Chondrocyte (in vitro differentiated cells): ENCODE measurements at places on chromosomes 1 and 21. TPM values are rescaled to one million over a fixed set of nuclear protein-coding genes. Genes with fewer than 3 reads are reported as not detected.

DNA sequence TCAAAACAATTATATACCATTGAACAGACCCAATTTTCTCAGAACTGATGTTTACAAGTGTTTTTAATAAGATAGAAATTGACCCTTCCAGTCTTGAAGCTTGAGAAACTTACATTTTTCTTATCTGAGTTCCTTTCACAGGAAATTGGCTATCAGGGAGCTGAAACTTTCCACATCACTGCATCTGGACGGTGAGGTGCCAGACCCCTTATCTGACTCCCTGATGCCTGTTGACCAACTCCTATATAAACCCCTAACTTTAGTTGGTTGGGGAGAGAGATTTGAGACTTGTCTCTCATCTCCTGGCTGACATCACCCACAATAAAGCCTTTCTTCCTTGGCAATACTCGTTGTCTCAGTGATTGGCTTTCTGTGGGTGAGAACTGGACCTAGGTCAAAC is 31.4 kb downstream of the LACTBL1 start:
- DNase-seq: no peak
- peaks cover 11% of the 10 kb centered on the region for H3K27me3 ChIP-seq
- no peak overlapping the region for H3K27ac ChIP-seq
- peaks cover 6% of the 10 kb centered on the region for H3K36me3 ChIP-seq
- no peak overlapping the region for H3K4me3 ChIP-seq

Gene HDGF
- 136 to 143 TPM (median 140 TPM) in 3 replicates for total RNA-seq

GRCh38 chr21:35504277-35504676 is 455.2 kb upstream of the RUNX1 start:
- H3K27me3 ChIP-seq: no peaks in the 10 kb centered on the region
- peak overlapping the region; percentile 76 for H3K27ac ChIP-seq
- no peak overlapping the region for H3K4me3 ChIP-seq
- no peak for DNase-seq
- no peaks in the 10 kb centered on the region for H3K36me3 ChIP-seq

Gene PRDM16
- 10.4 to 19.0 TPM (median 18.3 TPM) in 3 replicates for total RNA-seq

DNA sequence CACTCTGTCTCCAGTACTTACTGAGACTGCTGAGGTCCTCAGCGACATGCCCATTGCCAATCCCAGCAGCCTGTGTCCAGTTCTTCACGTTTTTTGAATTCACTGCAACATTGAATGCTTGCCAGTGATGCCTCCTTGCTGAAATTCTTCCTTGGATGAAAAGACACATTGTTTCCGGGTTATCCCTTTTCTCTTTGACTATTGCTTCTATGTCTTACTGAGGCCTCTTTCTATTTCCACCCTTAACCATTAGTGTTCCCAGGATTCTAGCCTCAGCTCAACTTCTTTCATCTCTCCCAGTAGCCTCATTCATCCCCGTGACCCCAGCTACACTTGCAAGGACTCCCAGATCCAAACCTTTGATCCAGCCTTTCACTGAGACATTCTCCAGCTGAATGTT is 46.5 kb upstream of the KIF26B start:
- DNase-seq: no peak
- H3K27me3 ChIP-seq: no peaks in the 10 kb centered on the region
- peaks cover 4% of the 10 kb centered on the region for H3K36me3 ChIP-seq
- no peaks in the 10 kb centered on the region for H3K4me1 ChIP-seq
- H3K4me3 ChIP-seq: no peak overlapping the region
- no peak overlapping the region for H3K27ac ChIP-seq

Gene RNPEP
- total RNA-seq: 42.1 to 50.6 TPM (median 42.1 TPM) in 3 replicates

DNA sequence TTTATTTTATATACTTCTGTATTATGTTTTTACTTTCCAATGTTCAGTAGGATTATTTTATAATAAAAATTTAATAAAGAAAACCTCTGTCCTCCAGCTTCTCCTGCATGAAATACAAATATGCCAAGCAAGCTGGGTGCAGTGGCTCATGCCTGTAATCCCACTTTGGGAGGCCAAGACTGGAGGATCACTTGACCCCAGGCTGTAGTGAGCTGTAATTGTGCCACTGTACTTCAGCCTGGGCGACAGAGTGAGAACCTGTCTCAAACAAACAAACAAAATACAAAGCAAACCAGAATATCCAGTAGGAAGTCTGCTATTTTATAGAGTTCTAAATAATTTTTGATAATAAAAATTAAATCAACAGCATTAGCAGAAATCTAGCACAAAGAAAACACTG is 168.8 kb downstream of the EIF4G3 start:
- no peak for DNase-seq
- H3K27me3 ChIP-seq: no peaks in the 10 kb centered on the region
- H3K36me3 ChIP-seq: no peaks in the 10 kb centered on the region
- no peak overlapping the region for H3K4me3 ChIP-seq

Gene OR4F29
- total RNA-seq: not detected in 3 replicates

DNA sequence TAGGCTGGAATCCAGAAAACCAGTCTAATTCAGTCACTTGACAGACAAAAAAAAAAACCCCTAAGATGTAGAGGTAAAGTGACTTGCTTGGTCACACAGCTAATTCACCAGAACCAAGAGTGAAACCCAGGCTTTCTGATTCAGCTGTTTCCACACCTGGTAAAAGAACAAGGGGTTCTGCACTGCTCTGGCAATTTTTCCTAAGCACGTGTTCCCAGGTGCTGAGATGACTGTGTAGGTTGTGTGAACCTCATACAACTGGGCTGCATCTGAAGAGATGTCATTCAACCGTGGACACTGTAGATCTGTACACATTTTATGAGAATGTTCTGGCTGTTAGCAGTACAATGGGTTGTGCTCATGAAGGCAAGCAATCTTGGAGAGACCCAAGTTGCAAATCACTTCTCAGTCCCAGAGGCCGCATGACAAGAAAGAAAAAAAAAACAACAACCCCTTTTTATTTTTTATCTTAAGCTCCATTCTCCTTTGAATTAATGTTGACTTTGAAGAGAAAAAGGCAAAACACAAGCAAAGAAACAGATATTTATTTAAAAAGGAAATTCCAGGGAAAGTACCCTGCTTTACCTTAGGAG is 95.4 kb downstream of the INTS7 start:
- H3K27ac ChIP-seq: no peak overlapping the region
- no peak for DNase-seq
- no peaks in the 10 kb centered on the region for H3K27me3 ChIP-seq
- no peak overlapping the region for H3K4me3 ChIP-seq
- peaks cover 11% of the 10 kb centered on the region for H3K36me3 ChIP-seq

DNA sequence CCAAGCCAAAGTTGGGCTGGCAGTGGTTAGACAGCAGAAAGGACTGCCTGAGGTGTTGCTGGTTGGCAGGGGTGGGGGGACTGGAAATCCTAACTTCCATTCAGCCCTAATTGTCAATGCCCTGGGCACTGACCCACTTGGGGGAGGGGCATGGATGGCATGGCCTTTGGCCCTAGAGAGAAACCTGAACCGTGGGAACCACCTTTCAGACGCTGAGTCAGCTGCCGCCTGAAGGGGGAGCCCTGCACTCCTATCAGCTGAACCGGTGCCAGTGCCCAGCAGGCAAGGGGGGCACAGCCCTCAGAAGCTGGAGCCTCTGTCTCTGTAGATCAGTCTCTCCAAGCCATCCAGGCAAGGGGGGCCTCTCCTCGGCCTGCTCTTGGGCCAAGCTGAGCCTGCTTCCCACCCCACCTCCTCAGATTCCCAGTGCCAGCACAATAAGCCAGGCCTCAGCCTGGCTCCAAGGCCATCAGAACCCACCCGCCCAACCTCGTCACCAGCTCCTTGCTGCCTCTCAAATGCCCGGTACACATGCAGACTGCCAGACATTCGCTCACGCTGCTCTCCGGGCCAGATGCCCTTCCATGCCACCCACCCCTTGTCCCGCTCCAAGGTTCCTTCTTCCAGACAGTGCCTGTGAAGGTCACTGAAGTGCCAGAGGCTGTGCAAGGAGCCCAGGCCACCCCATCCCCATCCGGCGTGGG is 11.6 kb downstream of the TINAGL1 start:
- DNase-seq: no peak
- peaks cover 5% of the 10 kb centered on the region for H3K36me3 ChIP-seq
- no peaks in the 10 kb centered on the region for H3K27me3 ChIP-seq
- H3K27ac ChIP-seq: peak overlapping the region; percentile 89
- peaks cover 42% of the 10 kb centered on the region for H3K4me1 ChIP-seq

DNA sequence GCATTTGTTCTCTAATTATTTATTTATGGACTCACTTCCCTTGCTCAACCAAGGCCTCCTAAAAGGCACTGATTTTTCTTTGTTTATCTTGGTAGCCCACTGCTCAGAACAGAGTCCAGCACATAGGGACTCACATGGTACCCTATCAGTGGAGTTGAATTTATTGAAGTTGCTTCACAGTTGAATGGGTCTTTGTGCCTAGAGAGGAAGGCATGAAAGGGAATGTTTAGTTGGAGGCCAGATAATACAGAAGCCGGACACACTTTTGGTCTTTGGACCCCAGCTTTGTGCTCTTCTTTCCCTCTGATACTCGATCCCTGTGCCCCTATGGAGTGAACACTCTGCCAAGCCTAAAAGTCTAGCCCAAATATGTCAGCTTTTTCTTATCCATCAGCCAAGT is 429.0 kb downstream of the PRDM2 start:
- no peaks in the 10 kb centered on the region for H3K27me3 ChIP-seq
- H3K4me3 ChIP-seq: no peak overlapping the region
- DNase-seq: no peak
- no peak overlapping the region for H3K27ac ChIP-seq

- DNase-seq: no peak
- peaks cover 7% of the 10 kb centered on the region for H3K27me3 ChIP-seq
- no peaks in the 10 kb centered on the region for H3K4me1 ChIP-seq
These were observed 733.1 kb downstream of the MATN1 start for GRCh38 chr1:29990304-29990703.

Gene KLF17
- 0.18 TPM in 1 of 3 replicates, not detected in the others for total RNA-seq

Gene LIPI
- not detected in 3 replicates for total RNA-seq

DNA sequence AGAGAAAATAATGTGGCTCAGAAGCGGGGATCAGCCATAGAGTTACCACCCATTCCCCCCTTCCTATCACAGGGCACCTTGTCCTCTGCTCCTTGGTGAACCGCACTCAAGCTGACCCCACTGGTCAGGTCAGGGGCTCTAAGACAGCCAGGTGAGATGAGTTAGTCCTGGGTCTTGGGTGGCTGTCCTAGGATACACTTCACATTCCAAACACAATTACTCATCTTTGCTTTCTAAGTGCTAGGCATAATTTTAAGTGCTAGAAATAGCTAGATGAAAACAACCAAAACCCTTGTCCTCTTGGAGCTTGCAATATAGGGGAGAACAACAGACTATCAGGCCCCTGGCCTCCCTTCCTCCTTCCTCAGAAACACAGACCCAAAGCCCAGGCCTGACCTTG is 7.8 kb upstream of the MUTYH start:
- H3K4me3 ChIP-seq: no peak overlapping the region
- DNase-seq: no peak
- no peaks in the 10 kb centered on the region for H3K27me3 ChIP-seq
- H3K4me1 ChIP-seq: peaks cover 16% of the 10 kb centered on the region

Gene RPAP2
- 24.5 to 30.5 TPM (median 25.3 TPM) in 3 replicates for total RNA-seq

- no peak overlapping the region for H3K4me3 ChIP-seq
- peaks cover under 1% of the 10 kb centered on the region for H3K36me3 ChIP-seq
- no peak overlapping the region for H3K27ac ChIP-seq
- DNase-seq: no peak
These were observed 35.3 kb downstream of the RERE start for GRCh38 chr1:8782001-8782620.

Gene S100A7
- not detected in 3 replicates for total RNA-seq

DNA sequence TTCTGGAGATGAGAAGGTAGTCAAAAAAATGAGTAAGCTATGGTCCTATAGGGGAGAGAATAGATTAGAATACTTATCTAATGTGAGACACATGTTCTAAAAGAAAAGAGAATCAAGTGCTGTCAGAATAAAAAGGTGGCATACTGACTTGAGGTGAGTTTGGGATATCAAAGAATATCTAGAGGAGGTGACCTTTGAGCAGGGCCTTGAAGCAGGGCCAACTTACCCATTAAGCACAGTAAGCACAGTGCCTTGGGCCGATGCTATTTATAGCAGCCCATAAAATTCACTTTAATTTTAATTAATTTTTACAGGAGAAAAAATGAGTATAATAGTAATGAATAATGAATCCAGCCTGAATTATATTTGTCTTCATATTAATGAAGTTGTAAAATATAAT is 92.2 kb downstream of the XPR1 start:
- H3K4me3 ChIP-seq: no peak overlapping the region
- no peak overlapping the region for H3K27ac ChIP-seq
- H3K4me1 ChIP-seq: peaks cover 3% of the 10 kb centered on the region
- no peak for DNase-seq
- H3K27me3 ChIP-seq: no peaks in the 10 kb centered on the region
- H3K36me3 ChIP-seq: no peaks in the 10 kb centered on the region

- no peaks in the 10 kb centered on the region for H3K27me3 ChIP-seq
- H3K4me1 ChIP-seq: peaks cover 40% of the 10 kb centered on the region
- no peak overlapping the region for H3K4me3 ChIP-seq
- H3K27ac ChIP-seq: peak overlapping the region; percentile 88
- no peak for DNase-seq
These were observed 9.1 kb upstream of the PADI2 start for GRCh38 chr1:17128361-17128760.

DNA sequence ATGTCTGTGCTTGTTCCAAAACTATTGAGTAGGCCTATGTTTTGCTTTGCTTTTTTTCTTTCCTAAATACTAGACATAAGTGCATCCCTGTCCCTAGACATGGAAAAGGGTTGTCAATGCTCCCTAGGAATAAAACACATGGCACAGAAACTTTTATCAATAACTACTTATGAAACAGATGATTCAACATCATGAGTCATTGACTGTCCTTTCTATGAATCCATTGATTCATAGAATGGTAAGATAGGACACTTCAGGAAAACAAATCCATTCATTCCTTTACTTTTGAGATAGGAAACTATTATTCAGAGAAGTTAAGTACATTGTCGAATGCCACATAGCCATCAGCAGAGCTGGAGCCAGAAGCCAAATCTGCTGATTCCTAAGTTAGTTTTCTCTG is 147.5 kb downstream of the TSEN15 start:
- peaks cover 5% of the 10 kb centered on the region for H3K27me3 ChIP-seq
- no peak overlapping the region for H3K27ac ChIP-seq
- no peak for DNase-seq
- H3K4me1 ChIP-seq: no peaks in the 10 kb centered on the region

Gene MCOLN2
- total RNA-seq: not detected in 3 replicates

Gene LHX4
- total RNA-seq: 0.12 to 0.53 TPM (median 0.13 TPM) in 3 replicates

- H3K36me3 ChIP-seq: no peaks in the 10 kb centered on the region
- no peak overlapping the region for H3K27ac ChIP-seq
- H3K4me1 ChIP-seq: peaks cover 27% of the 10 kb centered on the region
- no peak overlapping the region for H3K4me3 ChIP-seq
These were observed 9.5 kb upstream of the PDIK1L start for GRCh38 chr1:26102119-26102518.

DNA sequence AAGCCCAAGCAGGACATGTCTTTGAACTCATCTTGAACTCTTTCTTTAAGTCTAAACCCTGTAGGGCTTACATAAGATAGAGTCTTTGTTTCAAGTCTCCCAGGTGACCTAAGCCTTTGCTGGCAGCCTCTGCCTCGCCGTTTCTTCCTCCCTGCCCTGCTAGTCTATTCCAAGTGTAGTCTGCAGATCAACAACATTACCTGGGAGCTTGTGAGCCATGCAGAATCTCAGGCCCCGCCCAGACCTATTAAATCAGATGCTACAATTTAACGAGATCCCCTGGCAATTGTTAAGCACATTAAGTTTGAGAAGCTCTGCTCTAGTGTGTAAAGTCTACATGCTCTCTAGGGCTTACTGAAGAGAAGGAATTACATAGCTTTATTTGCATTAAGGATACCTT is 271.6 kb downstream of the PBX1 start:
- no peaks in the 10 kb centered on the region for H3K36me3 ChIP-seq
- DNase-seq: no peak
- no peak overlapping the region for H3K4me3 ChIP-seq
